GM12864 (cell line): ENCODE measurements at places on chromosomes 7 and 10.

DNA sequence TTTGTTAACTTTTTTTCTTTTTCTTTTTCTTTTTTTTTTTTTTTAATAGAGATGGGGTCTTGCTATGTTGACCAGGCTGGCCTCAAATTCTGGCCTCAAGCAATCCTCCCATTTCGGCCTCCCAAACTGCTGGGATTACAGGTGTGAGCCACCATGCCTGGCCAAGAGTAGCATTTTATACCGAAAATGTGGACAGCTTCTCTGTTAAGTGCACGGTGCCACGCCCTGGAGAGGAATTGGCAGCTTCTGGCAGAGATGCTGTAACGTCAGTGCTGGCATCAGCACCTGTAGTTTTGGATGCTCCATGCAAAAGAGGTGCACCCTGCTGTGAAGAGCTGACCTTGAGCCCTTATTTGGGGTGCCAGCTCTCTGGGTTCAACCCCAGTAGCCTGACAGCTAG, 18.2 kb downstream of the IL15RA start:
- DNase-seq: no peak

GRCh38 chr7:118642396-118642795, 417.9 kb downstream of the ANKRD7 start:
- DNase-seq: no peak

- DNase-seq: no peak
These were observed 11.2 kb upstream of the JAZF1 start for GRCh38 chr7:28191751-28192150.

GRCh38 chr10:100334762-100335161, 4.7 kb upstream of the PKD2L1 start:
- no peak for DNase-seq

DNA sequence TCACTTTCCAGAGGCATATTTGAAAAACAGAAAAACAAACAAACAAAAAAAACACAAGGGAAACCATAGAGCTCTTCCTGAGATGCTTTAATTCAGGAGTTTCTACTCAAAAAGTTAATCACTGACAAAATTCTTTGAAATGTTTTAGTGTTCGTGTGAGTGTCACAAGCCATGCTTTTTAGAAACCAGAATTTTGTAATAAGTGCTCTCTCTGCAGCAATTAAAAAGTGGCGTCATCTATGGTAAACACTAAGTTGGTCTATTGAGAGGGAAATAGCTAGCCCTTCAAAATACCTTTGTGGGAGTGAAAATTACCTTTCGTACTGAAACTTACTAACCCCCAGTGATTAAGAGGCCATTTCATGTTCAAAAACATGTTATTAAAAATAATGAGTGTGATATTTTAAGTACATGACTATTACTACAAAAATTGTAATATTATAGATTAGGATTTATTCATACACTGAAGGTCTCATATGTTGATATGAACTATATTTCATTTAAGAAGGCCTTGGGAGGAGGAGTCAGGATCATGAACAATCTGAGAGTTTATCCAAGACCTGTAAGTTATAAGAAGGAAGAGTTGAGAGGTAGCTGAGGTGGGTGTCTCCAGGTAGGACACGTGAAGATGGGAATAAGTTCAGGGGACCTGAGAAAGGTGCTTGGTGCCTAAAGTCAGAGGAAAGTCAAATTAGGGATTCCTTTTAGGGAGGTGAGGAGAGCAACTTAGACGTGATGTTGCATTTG, 94.6 kb downstream of the PPP1R9A start:
- no peak for DNase-seq

DNA sequence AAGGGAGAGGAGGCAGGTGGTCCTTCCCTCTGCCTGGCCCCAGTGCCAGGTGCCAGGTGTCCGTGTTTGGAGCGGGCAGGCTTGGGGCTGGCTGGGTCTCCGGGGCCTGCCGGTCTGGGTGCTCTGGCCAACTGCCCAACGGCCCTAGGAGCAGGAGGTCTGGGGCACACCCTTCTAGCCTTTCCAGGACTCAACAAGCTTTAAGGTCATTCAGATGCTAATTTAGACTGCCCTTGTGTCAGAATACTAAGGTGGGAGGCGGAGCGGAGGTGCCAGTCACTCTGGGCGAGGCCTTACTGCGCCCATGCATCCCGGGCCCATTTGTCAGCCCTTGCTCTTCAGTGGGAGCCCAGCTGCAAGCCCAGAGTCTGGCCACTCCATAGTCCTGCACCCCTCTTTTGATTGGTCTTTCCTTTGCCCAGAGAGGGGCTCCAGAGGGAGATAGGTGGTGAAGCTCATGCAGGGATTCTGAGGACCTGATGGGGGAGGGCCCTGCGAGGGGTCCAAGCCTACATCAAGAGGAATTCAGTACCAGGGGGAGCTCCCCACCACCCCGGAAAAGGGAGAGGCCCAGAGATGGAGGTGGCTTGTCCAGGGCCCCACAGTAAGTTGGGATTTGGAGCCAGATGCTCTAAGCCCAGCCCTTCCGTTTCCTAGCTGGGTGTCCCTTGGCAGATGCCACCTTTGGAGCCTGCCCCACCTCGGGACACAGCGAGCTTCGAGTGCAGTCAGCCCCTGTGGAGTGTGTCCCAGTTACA, 1.3 kb downstream of the PGAM2 start:
- DNase-seq: no peak

DNA sequence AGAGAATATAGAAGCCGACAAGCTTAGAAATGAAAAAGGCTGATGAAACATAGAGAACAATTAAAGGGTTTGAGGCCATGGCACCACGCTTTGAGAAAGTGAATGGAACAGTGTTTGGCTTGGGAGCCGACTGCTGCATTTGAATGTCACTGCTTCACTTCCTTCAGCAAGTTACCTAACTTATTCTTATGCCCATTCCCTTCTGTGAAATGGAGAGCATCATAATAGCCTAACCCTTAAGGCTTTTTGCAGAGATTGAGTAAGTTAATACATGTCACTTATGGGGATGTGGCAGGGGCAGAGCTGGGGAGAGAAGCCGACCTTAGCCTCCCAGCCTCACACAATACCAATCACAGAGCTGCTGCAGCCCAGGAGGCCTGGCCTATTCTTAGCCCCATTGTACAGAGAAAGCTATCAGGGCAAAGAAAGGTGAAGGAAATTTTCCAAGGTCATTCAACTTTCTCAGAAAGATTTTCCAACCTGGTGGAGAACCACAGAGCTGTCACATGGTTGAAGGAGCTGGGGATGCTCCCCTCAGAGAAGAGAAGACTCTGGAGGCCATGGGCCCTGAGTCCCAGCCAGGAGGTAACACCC, 186.0 kb upstream of the GDF10 start:
- no peak for DNase-seq

- DNase-seq: no peak
These were observed 911 bp upstream of the HNRNPH3 start for GRCh38 chr10:68330852-68331454.

DNA sequence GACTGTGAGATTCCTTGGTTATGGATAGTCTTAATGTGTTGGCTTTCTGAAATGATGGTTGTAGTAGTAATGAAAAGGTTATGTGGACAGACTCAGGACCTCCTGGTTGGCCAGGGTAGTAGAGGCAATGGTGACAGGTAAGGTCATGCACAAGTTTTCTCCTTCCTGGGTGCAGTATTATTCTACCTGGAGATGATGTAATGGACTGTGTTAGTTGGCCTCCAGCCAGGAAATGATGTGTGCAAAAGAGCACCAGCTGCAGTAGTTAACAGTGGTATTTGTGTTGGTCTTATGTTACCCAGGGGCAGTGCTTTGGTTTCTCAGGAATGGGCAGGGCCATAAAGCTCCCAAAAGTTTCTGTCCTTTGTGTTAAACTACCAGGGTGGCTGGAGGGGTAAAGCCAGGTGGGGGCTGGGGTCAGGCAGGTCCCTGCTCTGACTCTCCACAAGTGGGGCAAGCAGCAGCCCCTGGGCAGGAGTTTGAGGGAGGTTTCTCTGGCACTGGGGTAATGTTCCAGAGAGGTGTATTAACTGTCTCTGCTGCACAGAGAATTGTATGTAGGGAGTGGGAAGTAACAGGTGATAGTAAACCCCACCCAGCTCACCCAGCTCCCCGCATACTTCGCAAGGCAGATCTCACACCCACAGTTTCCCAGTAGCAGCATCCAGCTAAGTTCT, 36.3 kb downstream of the GPR22 start:
- no peak for DNase-seq

GRCh38 chr7:29793507-29793906, 12.8 kb upstream of the WIPF3 start:
- no peak for DNase-seq

GRCh38 chr10:78358982-78359381, 325.3 kb downstream of the RPS24 start:
- no peak for DNase-seq

- DNase-seq: no peak
These were observed 41.1 kb downstream of the CCDC3 start for GRCh38 chr10:12960334-12960898.

DNA sequence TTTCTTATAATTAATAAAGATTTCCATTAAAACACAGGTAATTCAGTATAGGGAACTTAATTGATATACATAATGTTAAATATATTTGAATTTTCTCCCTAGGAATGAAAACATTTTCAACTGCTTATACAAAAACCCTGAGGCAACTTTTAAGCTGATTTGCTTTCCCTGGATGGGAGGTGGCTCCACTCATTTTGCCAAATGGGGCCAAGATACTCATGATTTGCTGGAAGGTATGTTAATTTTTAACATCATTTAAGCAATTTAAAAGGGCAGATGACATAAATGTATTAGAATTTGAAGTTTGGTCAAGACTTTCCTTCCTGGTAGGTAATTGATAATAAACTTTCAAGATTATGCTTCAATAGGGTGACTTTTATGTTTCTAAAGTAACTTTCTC, 5.8 kb downstream of the OLAH start:
- DNase-seq: no peak

DNA sequence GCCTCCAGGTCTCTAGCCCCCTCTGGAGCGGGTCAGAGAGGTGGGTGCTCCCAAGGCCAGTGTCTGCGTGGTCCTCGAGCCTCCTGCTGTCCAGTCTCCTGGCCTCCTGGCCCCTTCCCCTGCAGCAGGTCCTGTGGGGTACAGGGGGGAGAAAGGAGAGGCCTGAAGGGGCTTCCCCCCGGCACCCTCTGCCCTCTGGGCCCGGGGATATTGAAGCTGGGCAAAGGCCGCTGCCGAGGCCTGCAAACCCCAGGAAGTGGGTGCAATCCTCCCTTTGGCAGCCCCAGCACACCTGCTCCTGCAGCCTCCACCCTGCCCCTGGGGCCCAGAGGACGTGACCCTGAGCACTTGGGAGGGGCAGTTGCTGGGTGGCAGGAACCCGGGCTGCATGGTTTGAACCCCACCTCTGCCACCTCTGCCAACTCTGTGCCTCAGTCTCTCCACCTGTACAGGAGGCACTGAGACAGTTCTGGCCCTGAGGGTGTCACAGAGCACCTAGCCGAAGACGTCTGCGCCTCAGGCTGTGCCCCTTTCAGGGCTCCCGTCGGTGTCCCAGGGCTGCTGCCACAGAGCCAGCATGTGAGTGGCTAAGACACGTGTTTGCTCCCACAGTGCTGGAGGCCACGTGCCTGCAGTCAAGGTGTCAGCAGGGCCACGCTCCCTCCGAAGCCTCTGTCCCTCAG, 59.1 kb upstream of the INPP5A start:
- DNase-seq: no peak

DNA sequence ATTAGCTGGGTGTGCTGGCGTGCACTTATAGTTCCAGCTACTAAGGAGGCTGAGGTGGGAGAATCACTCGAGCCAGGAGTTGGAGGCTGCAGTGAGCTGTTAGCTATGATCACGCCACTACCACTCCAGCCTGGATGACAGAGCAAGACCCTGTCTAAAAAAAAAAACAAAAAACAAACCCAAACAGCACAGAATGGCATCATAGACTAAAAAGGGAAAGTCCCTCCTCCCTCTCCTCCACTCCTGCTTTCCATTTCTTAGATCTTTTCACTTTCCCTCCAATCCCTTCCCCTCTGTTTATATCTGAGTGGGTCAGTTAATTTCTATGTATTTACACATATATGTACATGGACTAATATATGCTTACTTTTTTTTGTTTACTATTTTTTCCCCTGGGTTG, 10.4 kb upstream of the PIP4K2A start:
- no peak for DNase-seq

DNA sequence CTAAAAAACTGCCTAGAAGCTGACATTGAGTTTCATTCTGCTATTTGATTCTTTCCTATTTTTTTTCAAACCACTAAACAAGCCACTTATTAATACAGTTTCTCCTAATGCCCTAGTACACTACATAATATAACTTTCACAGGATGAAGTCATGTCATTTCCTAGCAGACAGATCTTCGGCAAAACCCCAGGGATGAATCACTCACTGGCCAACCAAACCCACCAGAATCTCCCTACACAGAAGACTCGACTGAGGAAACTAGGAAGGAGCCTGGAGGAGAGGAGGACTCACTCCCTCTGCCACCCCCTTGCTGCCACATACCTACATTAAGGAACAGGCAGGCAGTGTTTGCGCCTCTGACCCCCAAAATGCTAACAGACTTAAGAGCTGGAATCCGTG, 33.4 kb downstream of the XPNPEP1 start:
- DNase-seq: no peak

GRCh38 chr10:65571011-65571570, 1354.7 kb upstream of the LRRTM3 start:
- no peak for DNase-seq

DNA sequence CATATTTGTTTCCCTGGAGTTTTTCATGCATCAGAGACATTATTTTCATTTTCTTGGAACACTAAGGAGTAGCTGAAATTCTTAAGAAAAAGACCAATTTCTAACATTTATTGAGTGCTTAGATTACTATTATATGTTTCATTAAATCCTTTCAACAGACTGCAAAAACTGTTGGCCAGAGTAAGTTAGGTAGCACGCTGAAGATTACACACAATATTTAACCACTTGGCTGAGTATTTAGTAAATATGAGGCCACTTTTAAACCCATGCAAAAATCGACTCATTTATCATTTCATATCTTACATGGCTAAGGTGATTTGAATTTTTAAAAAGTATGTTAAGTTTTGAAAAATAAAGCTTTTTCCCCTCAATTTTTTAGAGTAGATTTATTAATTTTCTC, 358.8 kb downstream of the THSD7A start:
- no peak for DNase-seq

DNA sequence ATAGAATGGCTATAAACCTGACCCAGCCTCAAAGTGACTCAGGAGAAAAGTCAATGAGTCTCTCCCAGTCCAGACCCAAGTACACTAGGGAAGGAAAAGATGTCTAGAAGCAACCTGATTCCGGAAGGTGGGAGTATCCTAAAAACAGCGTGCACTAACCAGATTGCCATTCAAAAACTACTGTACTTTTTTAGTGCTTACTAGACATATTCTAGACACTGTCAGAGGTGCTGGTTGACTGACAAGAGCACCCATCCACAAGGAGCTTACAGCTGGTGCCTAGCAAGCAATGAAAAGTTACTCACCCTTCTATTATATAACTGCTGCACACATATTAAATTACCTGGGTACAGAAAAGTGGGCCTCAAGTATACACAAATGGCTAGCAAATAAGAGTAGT, 81.0 kb downstream of the SIRT1 start:
- no peak for DNase-seq

GRCh38 chr7:58087536-58088190, 637.7 kb downstream of the ZNF716 start:
- DNase-seq: no peak

- DNase-seq: no peak
These were observed 40.7 kb upstream of the ZMIZ1 start for GRCh38 chr10:79028056-79028430.

GRCh38 chr7:30188811-30189210, 54.0 kb downstream of the MTURN start:
- no peak for DNase-seq
